ENCODE measurements at places on chromosomes 6 and 20. TPM values are rescaled to one million over a fixed set of nuclear protein-coding genes. Genes with fewer than 3 reads are reported as not detected.

- no peak overlapping the region for H3K4me3 ChIP-seq
- no peaks in the 10 kb centered on the region for H3K27me3 ChIP-seq
- H3K4me1 ChIP-seq, result no peaks in the 10 kb centered on the region
- H3K27ac ChIP-seq, result peak overlapping the region; percentile 9
- no peak for DNase-seq
Observed at GRCh38 chr6:37314487-37315156, 39.2 kb upstream of the RNF8 start.

GRCh38 chr6:31834367-31835250 is 7.1 kb downstream of the HSPA1B start:
- peaks cover 17% of the 10 kb centered on the region for H3K36me3 ChIP-seq
- H3K27me3 ChIP-seq, result no peaks in the 10 kb centered on the region
- peaks cover 40% of the 10 kb centered on the region for H3K4me1 ChIP-seq

GRCh38 chr20:17097603-17098002 is 129.2 kb upstream of the PCSK2 start:
- no peak overlapping the region for H3K27ac ChIP-seq
- no peak for DNase-seq
- H3K4me3 ChIP-seq, result no peak overlapping the region

DNA sequence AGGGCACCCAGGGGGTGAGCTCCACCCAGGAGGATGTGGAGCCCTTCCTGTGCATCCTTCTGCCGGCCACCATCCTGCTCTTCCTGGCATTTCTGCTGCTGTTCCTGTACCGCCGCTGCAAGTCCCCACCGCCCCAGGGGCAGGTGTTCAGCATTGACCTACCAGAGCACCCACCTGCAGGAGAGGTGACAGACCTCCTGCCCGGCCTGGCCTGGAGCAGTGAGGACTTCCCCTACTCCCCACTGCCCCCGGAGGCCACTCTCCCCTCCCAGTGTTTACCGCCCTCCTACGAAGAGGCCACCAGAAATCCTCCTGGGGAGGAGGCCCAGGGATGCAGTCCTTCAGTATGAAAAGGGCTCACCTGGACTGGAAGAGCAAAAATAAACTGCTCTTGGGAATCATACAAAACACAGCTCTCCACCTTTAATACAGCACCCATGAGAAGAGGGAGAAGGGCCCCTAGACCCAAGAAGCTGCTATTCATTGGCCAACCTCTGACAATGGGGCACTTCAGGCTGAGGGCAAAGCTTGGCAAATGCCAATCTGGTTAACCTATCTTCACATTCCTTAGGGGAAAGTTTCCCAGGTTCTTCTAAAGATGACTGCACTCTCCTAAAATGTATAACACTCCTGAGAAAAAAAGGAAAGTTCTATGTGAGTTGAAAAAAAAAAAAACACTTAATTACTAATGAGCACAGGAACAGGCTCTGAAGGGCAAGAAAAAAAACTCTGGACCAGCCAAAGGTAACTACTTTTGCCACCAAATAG is 5.0 kb downstream of the SMIM28 start:
- no peak overlapping the region for H3K4me3 ChIP-seq
- no peaks in the 10 kb centered on the region for H3K27me3 ChIP-seq
- DNase-seq, result no peak
- peak overlapping the region; percentile 53 for H3K27ac ChIP-seq
- H3K36me3 ChIP-seq, result no peaks in the 10 kb centered on the region

DNA sequence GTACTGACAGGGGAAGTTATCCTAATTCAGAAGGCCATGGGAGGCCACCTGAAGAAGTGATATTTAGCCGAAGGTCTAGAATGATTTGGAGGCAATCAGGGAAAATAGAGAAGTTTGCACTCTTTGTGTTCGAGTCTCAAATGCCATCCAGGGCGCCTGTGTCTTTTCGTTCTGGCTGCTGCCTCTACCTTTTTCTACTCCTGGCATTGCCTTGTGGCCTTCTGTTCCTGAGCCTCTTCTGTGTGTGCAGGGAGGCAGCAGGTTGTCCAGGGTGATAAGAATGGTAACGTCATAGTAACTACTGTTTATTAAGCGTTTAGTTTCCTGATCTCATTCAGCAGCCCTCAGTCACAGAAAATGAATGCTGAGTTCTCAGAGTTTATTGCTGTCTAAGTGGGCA is 252.1 kb downstream of the FARS2 start:
- no peak overlapping the region for H3K27ac ChIP-seq
- no peak for DNase-seq
- H3K36me3 ChIP-seq, result peaks cover 3% of the 10 kb centered on the region
- peaks cover 3% of the 10 kb centered on the region for H3K4me1 ChIP-seq

GRCh38 chr20:25538838-25539665 is 46.3 kb downstream of the NINL start:
- peaks cover 29% of the 10 kb centered on the region for H3K4me1 ChIP-seq
- no peak for DNase-seq
- no peak overlapping the region for H3K27ac ChIP-seq
- H3K36me3 ChIP-seq, result peaks cover 10% of the 10 kb centered on the region

DNA sequence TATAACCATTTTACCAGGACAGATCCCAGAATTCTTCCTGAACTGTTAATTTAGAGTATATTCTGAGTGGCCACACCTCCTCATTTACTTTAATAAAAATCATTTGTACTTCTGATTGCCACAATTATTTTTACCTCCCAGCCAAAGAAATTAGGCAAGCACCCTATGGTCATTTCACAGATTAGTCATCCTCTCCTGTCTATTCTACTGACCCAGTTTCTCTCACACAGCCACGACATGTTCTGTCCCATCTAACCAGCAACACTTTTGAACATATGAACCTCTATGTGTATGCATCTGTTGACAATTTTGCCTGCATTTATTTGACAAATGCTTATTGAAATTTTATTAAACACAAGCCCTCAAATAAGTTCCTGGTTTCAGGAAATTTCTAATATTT is 202.6 kb upstream of the STXBP5 start:
- no peak overlapping the region for H3K4me3 ChIP-seq
- peaks cover 5% of the 10 kb centered on the region for H3K4me1 ChIP-seq
- no peak overlapping the region for H3K27ac ChIP-seq

- H3K36me3 ChIP-seq, result peaks cover 16% of the 10 kb centered on the region
- H3K27me3 ChIP-seq, result peaks cover 4% of the 10 kb centered on the region
- H3K4me3 ChIP-seq, result no peak overlapping the region
- peaks cover 18% of the 10 kb centered on the region for H3K4me1 ChIP-seq
Observed at GRCh38 chr20:53019464-53019863, 47.3 kb downstream of the TSHZ2 start.

The SRF gene
- 52.2 TPM for total RNA-seq

The ASF1A gene
- 26.4 TPM for total RNA-seq

The PAX1 gene
- not detected for total RNA-seq

The JPH2 gene
- total RNA-seq, result 4.2 TPM
